CD4-positive, alpha-beta memory T cell (primary cell): ENCODE measurements at places on chromosomes 1 and 21.

GRCh38 chr1:200982071-200982945 is 41.2 kb downstream of the KIF21B start:
- DNase-seq = no peak
- no peak overlapping the region for H3K4me3 ChIP-seq
- no peaks in the 10 kb centered on the region for H3K4me1 ChIP-seq
- H3K27me3 ChIP-seq = no peaks in the 10 kb centered on the region
- peaks cover 90% of the 10 kb centered on the region for H3K36me3 ChIP-seq
- no peak overlapping the region for H3K27ac ChIP-seq

GRCh38 chr1:14039582-14040430 is 339.8 kb downstream of the PRDM2 start:
- no peaks in the 10 kb centered on the region for H3K4me1 ChIP-seq
- no peaks in the 10 kb centered on the region for H3K36me3 ChIP-seq
- H3K27me3 ChIP-seq = no peaks in the 10 kb centered on the region
- no peak overlapping the region for H3K4me3 ChIP-seq

DNA sequence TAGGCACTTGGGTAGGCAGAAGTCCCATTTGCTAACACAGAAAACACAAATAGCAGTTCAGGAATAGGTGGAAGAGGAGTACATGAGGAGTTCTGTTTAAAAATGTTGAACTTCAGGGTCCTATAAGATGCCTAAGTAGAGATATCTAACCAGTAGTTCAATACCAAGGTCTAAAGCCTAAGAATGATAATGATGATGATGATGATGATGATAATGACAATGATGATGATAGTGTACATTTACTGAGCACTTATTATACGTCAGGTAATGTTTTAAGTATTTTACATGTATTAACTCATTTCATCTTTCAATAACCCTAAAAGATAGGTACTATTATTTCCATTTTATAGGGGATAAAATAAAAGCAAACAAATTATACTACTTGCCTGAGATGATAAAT is 50.1 kb downstream of the GDAP2 start:
- no peak overlapping the region for H3K4me3 ChIP-seq
- no peaks in the 10 kb centered on the region for H3K4me1 ChIP-seq
- H3K36me3 ChIP-seq = peaks cover 47% of the 10 kb centered on the region
- DNase-seq = no peak

- no peaks in the 10 kb centered on the region for H3K36me3 ChIP-seq
- H3K4me1 ChIP-seq = peaks cover 5% of the 10 kb centered on the region
- H3K4me3 ChIP-seq = no peak overlapping the region
- no peaks in the 10 kb centered on the region for H3K27me3 ChIP-seq
These were observed 4.0 kb downstream of the TSACC start for GRCh38 chr1:156342166-156342955.

DNA sequence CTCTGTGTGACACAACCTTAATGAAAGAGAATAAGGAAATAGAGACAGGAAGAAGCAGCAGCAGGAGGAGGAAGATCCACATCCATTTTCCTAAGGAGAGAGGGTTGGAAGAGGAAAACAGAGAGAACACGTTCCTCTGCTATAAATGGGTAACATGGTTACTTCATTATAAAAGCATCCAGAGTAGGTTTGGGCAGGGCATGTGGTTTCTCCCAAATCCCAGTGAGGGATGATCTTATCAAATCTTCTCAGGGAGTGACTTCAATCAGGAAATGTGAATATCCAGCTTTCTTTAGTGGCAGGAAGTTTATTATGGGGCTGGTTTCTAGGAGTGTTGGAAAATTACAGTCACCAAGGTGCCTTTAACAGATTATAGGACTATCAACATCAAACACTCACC is 11.1 kb downstream of the CYP2J2 start:
- no peak for DNase-seq
- no peak overlapping the region for H3K27ac ChIP-seq
- H3K36me3 ChIP-seq = no peaks in the 10 kb centered on the region
- H3K4me3 ChIP-seq = no peak overlapping the region

DNA sequence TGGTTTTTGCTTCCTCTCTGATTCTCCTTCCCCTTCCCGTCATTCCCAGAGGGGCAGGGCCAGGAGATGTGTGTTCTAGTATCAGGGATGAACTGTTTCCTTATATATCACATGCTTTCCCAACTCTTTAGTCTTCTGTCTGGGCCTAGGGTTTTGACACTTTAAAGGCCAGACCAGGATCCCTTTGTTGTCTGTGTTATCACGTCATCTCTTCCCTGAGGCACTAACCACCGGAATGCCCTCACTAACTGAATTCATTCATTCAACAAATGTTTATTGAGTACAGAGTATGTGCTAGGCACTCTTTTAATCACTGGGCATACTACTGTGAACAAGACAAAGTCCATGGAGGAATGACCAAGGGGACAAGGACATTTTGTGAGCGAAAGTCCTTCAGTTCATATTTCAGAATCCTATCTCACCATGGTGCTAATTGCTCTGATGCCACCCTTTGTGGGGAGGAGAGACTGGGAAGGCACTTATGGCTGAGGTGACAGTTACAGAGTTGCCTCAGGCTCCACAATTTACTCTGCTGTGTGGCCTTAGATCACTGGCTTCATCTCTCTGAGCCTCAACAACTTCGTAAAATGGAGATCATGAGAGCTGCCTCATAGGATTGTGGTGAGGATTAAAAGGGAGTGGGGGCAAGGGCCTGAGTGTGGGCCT is 12.0 kb upstream of the ZNF362 start:
- no peaks in the 10 kb centered on the region for H3K36me3 ChIP-seq
- no peaks in the 10 kb centered on the region for H3K27me3 ChIP-seq
- no peak overlapping the region for H3K4me3 ChIP-seq
- no peak overlapping the region for H3K27ac ChIP-seq
- H3K4me1 ChIP-seq = no peaks in the 10 kb centered on the region

- H3K36me3 ChIP-seq = no peaks in the 10 kb centered on the region
- no peak overlapping the region for H3K4me3 ChIP-seq
- H3K4me1 ChIP-seq = no peaks in the 10 kb centered on the region
- DNase-seq = no peak
These were observed 17.8 kb upstream of the FAM131C start for GRCh38 chr1:16091296-16091695.

DNA sequence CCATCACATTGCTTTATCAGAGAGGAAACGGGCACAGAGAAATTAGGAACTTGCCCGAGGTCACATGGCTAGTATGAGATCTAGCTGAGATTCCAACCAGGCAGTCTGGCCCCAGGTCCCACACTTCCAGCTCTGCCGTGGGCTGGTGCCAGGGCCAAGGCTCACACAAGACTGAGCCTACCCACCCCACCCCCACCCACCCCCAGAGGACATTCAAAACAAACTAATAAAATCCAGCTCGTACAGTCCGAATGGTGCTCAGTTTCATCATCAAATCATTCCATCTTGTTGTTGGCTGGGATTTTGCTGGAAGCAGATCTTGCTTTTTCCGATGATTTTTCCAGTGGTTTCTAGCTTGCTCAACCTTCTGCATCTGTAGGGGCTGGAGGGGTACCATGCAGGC is 27.9 kb downstream of the MATN1 start:
- H3K4me1 ChIP-seq = no peaks in the 10 kb centered on the region
- no peak for DNase-seq
- H3K27ac ChIP-seq = no peak overlapping the region
- H3K36me3 ChIP-seq = no peaks in the 10 kb centered on the region
- no peaks in the 10 kb centered on the region for H3K27me3 ChIP-seq

DNA sequence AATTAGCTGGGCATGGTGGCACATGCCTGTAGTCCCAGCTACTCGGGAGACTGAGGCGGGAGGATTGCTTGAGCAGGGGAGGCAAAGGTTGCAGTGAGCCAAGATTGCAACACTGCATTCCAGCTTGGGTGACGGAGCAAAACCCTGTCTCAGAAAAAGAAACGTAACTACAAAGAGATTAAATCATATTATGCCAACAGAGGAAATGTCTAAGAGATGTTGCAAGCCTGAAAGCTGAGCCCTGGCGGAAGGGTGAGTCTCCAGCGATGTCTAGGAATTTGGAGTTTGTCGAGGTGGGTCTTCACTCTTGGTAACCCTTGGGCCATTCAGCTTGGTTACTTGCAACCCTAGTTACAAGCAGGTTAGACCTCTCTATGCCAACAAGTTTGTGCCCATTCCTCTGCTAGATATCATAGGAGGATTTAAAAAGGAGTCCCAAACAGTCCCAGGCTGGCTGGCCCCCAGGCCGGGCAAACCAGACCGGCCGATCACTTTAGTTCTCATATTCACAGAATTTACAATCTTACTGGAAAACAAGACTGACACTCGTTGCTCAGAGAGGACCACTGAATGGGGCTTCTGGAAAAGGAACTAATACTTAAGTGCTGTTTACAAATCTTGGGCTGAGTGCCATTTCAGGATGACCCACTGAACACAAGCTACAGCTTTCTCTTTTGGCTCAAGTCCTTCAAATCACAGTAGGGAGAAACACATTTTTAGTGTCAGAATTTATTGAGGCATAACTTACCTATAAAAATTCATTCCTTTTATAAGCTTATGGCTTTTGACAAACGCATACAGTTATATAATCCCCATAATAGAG is 27.1 kb downstream of the SLC30A1 start:
- H3K36me3 ChIP-seq = no peaks in the 10 kb centered on the region
- H3K27ac ChIP-seq = no peak overlapping the region
- DNase-seq = no peak
- H3K4me3 ChIP-seq = no peak overlapping the region
- H3K27me3 ChIP-seq = no peaks in the 10 kb centered on the region
- no peaks in the 10 kb centered on the region for H3K4me1 ChIP-seq
